ENCODE measurements at places on chromosomes 12 and 14. TPM values are rescaled to one million over a fixed set of nuclear protein-coding genes. Genes with fewer than 3 reads are reported as not detected.

The CREBL2 gene
- 31.0 TPM for polyA plus RNA-seq

The GLIPR1L1 gene
- not detected for polyA plus RNA-seq

The ACOT2 gene
- 30.5 TPM for polyA plus RNA-seq

GRCh38 chr14:95085321-95085720 is 72.0 kb downstream of the DICER1 start:
- no peak for DNase-seq
